H1 (cell line): ENCODE measurements at places on chromosomes 7 and 10. TPM values are rescaled to one million over a fixed set of nuclear protein-coding genes. Genes with fewer than 3 reads are reported as not detected.

The RBP4 gene
- polyA plus RNA-seq = 0.42 and 0.55 TPM in 2 replicates

The GCC1 gene
- 3.3 and 4.6 TPM in 2 replicates for polyA plus RNA-seq

The SMC3 gene
- 7.8 and 12.7 TPM in 2 replicates for polyA plus RNA-seq

The IL2RA gene
- polyA plus RNA-seq = not detected in 2 replicates

The VWDE gene
- 8.5 and 11.0 TPM in 2 replicates for polyA plus RNA-seq

The LRRTM3 gene
- 0.19 and 0.33 TPM in 2 replicates for polyA plus RNA-seq

The UBE2D1 gene
- 14.8 and 21.2 TPM in 2 replicates for polyA plus RNA-seq

The FZD1 gene
- polyA plus RNA-seq = 0.62 and 0.77 TPM in 2 replicates

The ZNF736 gene
- not detected in 2 replicates for polyA plus RNA-seq

The UNCX gene
- polyA plus RNA-seq = 0.03 TPM in 1 of 2 replicates, not detected in the other

The FANK1 gene
- polyA plus RNA-seq = 0.74 and 1.2 TPM in 2 replicates

The IL6 gene
- polyA plus RNA-seq = 0.12 and 0.27 TPM in 2 replicates

The CH25H gene
- 1.3 and 1.6 TPM in 2 replicates for polyA plus RNA-seq

The VSTM4 gene
- 0.48 and 0.63 TPM in 2 replicates for polyA plus RNA-seq

The ADAP1 gene
- 6.1 and 8.1 TPM in 2 replicates for polyA plus RNA-seq

The EPO gene
- polyA plus RNA-seq = 0.42 and 0.67 TPM in 2 replicates

The AS3MT gene
- 5.2 and 5.8 TPM in 2 replicates for polyA plus RNA-seq

The ZNRF2 gene
- 2.9 TPM in 2 replicates for polyA plus RNA-seq

The TFPI2 gene
- polyA plus RNA-seq = 6.8 and 7.5 TPM in 2 replicates

The SAMD9 gene
- polyA plus RNA-seq = 0.02 TPM in 1 of 2 replicates, not detected in the other

The LBX1 gene
- polyA plus RNA-seq = not detected in 2 replicates

The FAM241B gene
- 29.2 and 30.1 TPM in 2 replicates for polyA plus RNA-seq

The SUN3 gene
- not detected in 2 replicates for polyA plus RNA-seq

The FBXL13 gene
- polyA plus RNA-seq = 1.1 and 1.2 TPM in 2 replicates

The CALML3 gene
- not detected in 2 replicates for polyA plus RNA-seq

The CALHM3 gene
- polyA plus RNA-seq = 0.42 and 0.60 TPM in 2 replicates

The CPN1 gene
- 0.20 and 0.61 TPM in 2 replicates for polyA plus RNA-seq

The LRRC72 gene
- polyA plus RNA-seq = not detected in 2 replicates

The RABGEF1 gene
- polyA plus RNA-seq = 8.8 and 10.2 TPM in 2 replicates

The TMEM106B gene
- 9.0 and 16.0 TPM in 2 replicates for polyA plus RNA-seq

The OR2A42 gene
- 0.09 TPM in 1 of 2 replicates, not detected in the other for polyA plus RNA-seq

The PON1 gene
- polyA plus RNA-seq = not detected in 2 replicates

The NEURL1 gene
- polyA plus RNA-seq = 0.52 and 0.54 TPM in 2 replicates

The CLDN4 gene
- 69.3 and 112 TPM in 2 replicates for polyA plus RNA-seq

The ST8SIA6 gene
- polyA plus RNA-seq = 0.50 and 0.70 TPM in 2 replicates

The CPA2 gene
- 0.21 and 0.22 TPM in 2 replicates for polyA plus RNA-seq

The PTPRZ1 gene
- 70.1 and 112 TPM in 2 replicates for polyA plus RNA-seq

The MMD2 gene
- polyA plus RNA-seq = 0.08 and 0.14 TPM in 2 replicates

The RADIL gene
- 5.4 and 7.6 TPM in 2 replicates for polyA plus RNA-seq

The LIPJ gene
- polyA plus RNA-seq = not detected in 2 replicates

The PPP1R17 gene
- polyA plus RNA-seq = 0.50 and 1.5 TPM in 2 replicates
